Adrenal gland (tissue), 19 donors: ENCODE measurements at places on chromosomes 12 and 14. TPM values are rescaled to one million over a fixed set of nuclear protein-coding genes. Genes with fewer than 3 reads are reported as not detected.

Gene RERGL
- 1.1 TPM for total RNA-seq

Gene PROX2
- total RNA-seq, result not detected

Gene DIABLO
- total RNA-seq, result 46.6 TPM

- no peak for DNase-seq
Observed at GRCh38 chr12:26295001-26295400, 99.6 kb downstream of the SSPN start.

GRCh38 chr12:115374480-115375185 lies 690.7 kb upstream of the TBX3 start:
- no peak for DNase-seq

Gene KCNH3
- total RNA-seq, result 0.30 TPM

DNA sequence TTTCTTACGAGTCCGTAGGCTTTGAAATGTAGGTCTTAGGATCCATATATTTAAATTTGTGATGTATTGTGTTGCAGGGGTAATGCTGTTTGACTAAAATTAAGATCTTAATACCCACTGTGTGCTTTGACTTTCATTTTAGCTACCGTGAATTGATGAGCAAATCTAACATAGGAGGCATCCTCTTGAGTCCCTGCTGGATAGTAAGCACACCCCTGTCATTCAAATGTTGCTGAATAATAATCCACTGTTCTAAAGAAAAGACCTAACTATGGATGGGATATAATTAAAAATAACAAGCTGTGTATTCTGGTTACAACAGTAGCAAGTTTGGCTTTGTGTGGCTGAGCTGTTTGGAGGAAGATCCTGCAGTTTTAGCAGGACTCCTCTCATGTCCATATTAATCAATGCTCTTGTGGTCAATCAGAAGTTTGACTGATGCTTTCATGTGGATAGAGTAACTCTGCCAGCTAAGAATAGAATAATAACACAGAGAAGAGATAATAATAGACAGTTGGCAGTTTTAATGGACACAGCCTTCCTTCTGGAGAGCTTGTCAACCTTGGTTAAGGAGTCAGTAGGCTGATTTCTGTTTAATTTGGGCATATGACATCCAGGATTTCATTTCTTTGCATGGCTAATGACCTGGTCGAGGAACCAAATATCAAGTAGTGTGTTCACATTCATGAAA lies 148.1 kb upstream of the MIS18BP1 start:
- DNase-seq, result no peak

Gene IGFBP6
- total RNA-seq, result 39.9 TPM

GRCh38 chr14:26870722-26871617 lies 273.1 kb upstream of the NOVA1 start:
- no peak for DNase-seq

DNA sequence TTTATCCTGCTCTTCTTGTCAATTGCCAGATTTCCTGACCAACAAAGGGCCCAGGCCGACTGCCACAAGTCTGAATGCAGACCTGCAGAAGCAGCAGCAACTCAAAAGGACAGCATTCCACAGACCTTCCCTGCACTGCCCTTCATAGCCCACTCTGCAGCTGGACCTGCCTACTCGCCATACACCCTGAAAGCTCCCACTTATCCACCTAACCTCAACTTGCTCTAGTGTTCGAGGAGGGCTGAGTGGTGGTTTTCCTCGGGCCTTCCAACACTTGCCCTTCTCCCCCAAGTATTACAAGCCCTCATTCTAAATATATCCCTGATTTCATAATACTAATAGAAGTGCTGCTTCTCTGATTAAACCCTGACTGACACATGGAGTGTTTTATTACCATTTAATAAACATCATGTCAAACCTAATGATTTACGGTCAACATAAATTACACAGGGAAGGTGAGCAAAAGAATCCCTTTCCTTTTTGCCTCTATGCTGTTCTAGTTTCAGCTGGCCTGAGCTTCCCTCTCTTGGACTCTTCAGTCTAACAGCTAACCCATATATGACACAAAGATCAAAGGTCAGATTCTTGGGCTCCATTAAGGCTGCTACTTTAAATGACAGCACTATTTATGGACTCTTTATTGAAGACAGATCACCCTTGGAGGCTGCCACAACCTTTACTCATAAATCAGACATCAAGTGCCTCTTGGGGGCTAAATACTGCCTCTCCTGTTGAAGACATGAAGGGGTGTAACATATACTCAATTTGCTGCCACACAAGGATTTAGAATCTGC lies 1546.9 kb upstream of the TMEM132C start:
- DNase-seq, result no peak

- no peak for DNase-seq
Observed at GRCh38 chr12:24198070-24198469, 248.6 kb upstream of the SOX5 start.

DNA sequence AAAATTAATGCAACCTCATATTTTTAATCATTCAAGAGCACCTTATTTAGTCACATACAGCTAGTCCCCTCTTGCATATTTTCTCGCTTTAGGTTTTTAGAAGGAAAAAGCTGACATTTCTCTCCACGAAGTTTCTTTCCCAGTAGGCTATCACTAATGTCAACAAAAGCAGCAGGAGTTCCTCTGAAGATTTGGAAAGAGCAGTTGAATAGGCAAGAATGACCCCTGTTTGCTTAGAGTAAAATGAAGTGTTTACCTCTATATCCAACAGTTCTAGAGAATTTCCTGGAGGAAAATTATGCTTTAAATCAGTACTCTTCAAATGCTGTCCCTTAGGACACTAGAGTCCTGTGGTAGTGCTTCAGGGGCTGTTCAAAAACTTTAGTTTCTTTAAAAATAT lies 188.1 kb upstream of the PRKD1 start:
- DNase-seq, result no peak

DNA sequence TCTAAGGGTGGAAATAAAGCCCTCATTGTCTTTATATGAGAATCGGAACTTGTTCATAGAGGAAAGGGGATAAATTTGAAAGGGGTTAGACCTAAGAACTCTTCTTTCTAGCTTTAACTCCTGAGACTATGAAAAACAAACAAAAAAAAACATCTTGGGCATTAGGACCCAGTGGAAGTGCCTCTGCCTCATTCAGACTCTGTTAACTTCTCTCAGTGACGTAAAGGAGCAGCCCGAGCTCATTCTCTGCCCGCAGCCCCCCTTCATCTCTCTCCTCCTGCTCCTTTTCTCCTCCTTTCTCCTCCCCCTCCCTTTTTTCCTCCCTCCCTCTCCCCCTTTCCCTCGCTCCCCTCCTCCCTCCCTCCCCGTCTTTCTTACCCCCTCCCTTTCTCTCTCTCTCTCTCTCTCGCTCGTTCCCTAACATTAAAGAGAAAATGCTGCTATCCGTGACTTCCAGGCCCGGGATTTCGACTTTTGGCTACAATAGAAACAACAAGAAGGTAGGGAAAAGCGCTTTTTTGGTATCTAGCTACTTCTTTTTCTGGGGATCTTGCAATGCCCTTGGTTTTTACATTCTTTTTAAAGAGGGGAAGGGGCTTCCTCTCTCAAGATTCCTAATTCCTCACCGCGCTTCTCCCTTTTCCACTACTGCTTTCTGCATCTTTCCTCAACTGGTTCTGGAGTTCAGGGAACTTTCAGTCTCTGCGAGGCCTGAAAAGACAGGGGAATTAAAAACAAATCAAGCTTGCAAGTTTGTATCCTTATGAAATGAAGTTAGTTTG lies at the start of gene RBMS2:
Gene RBMS2 (plus strand): TSS at position 231 of the 782 bp plus-strand sequence. CDS start 204 bp downstream, at position 435.
- DNase-seq, result peak; percentile 90

Gene GZMB
- total RNA-seq, result 0.69 TPM

- DNase-seq, result peak; percentile 96
Observed at GRCh38 chr12:82685790-82686167, 927 bp upstream of the TMTC2 start.

Gene UTP20
- total RNA-seq, result 15.2 TPM

DNA sequence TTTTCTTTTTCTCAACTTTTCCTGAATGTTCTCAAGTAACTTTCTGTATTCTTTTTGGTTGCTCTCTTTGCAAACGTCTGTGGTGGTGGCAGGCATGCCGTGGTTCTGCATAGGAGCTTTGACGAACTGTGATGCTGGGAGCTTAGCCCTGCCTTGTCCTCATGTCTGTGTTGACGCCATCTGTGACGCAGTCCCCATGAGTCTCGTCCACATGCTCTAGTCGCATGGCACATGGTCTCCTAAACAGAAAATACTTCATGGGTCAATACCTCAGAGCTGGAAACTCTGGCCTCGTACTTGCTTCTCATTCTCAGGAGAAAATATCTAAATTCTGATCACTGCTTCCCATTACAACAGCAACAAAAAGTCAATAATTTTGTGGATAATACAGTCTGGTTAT lies 50.3 kb upstream of the DYNC1H1 start:
- no peak for DNase-seq

DNA sequence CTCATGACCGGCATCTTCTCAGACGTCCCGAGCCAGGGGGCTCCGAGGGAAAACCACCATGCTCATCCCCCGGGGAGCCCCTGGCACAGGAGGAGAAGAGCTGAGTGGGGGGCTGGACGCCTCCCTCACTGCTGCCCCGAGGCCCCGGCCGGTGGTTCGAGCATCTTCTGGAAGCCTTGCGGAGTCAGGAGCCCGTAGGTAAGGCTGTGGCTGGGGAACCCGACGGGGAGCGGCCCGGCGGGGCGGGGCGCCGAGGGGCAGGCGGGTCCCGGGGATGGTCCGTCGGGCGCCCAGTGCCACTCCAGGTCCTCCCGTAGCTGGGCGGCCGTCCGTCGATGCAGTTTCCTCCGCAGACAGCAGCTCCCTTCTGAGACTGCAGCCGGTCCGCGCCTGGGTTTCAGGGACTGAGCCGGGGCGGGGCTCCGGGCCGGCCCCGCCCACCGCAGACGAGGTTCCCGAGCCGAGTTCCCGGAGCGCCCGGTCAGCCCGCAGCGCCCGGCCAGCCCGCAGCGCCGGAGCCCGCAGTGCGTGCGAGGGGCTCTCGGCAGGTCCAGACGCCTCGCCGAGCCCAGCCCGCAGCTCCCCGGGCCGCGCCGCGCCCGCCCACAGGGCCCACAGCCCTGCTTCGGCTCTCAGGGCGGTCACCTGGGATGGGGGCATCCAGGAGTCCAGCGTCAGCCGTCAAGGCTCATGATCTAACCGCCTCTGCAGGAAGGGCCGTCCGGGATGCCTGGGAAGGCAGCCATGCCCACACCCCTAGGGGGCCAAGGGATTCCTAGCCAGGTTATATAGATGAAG lies at the start of gene PGF:
Gene PGF (minus strand): TSS at position 369 of the 798 bp plus-strand sequence. CDS start 355 bp downstream, at position 14.
- DNase-seq, result peak; percentile 81

DNA sequence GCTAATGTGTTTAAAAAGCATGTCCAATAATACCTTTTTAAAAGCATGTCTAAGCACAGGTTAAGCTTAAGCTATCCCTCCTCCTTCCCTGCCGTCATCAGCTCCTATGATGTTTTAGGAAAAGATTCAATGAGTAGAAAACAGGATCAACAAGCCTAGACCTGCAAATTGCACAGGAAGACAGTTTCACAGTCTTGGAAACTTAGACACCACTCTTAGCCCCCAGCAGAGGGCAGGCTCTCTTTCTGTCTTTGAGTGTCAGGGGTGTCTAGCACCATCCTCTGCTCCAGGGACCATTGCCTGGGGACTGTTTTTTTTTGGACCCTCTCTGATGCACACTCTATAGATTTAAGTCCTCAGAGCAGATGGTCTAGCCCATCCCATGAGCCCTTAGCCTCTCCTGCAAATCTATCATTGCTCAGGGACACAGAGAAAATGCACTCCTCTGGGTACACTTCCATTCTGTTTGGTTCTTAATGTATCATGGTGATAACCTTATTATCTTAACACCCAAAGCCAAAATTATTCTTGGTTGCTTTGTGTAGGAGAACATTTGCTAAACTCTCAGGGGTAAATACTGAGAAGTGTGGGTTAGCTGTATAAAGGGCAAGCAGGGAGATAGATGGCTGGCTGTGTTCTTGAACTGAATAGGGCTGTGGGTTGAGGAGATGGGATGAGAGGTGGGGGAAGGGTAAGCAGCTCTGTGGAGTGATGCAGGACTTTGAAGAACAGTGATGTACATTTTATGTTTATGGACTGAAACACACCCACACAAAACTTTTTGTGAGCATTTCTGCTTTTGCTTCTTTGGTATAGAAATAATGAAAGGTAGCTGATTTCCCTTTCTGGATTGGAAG lies 259.9 kb upstream of the DDHD1 start:
- DNase-seq, result no peak

GRCh38 chr14:90599748-90600507 lies 203.1 kb downstream of the CALM1 start:
- DNase-seq, result peak; percentile 67

Gene CARMIL3
- total RNA-seq, result 1.0 TPM

GRCh38 chr12:41019461-41019860 lies 168.7 kb upstream of the PDZRN4 start:
- no peak for DNase-seq

Gene STYK1
- total RNA-seq, result not detected

Gene HOXC13
- total RNA-seq, result not detected

Gene CRIP1
- 6.8 TPM for total RNA-seq

DNA sequence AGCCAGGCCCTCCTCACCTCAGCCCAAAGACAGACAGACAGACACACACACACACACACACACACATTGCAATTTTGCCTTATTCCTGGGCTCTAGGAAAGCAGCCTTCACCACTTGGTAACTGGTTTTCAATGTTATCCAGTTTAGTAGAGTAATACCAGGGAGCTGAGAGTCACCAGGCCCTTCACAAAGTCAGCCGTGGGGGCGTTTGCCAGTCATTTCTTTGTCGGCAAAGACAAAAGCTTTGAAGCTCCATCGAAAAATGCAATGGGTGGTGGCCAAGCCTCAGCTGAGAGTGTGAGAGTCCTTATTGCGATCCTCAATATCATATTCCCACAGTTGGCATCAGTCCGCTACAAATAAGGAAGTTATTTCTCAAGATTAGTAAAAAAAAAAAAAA lies 8.1 kb upstream of the KCNA5 start:
- DNase-seq, result no peak

Gene PRKCH
- 17.7 TPM for total RNA-seq

DNA sequence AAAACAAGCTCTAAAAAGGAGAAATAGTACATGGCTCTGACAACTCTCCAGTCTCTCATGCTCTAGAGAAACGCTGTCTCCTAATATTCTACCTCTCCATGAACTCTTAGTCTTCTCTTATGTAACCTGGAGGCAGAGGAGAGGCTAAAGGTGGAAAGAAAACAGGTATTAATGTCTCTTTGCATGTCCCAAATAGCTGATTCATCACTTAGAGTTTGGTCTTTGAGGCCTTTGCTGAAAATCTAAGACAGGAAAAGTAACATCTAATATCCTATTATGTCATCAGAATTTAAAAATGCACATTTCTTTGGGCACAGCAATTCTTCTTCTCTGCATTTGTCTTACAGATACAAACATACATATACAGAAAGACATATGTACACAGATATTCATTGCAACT lies 127.2 kb downstream of the DHRS2 start:
- DNase-seq, result no peak

GRCh38 chr12:106643000-106643399 lies 60.2 kb downstream of the RFX4 start:
- no peak for DNase-seq

- no peak for DNase-seq
Observed at GRCh38 chr12:102565555-102565954, 85.2 kb upstream of the IGF1 start.
